ENCODE measurements at places on chromosomes 7 and 10.

DNA sequence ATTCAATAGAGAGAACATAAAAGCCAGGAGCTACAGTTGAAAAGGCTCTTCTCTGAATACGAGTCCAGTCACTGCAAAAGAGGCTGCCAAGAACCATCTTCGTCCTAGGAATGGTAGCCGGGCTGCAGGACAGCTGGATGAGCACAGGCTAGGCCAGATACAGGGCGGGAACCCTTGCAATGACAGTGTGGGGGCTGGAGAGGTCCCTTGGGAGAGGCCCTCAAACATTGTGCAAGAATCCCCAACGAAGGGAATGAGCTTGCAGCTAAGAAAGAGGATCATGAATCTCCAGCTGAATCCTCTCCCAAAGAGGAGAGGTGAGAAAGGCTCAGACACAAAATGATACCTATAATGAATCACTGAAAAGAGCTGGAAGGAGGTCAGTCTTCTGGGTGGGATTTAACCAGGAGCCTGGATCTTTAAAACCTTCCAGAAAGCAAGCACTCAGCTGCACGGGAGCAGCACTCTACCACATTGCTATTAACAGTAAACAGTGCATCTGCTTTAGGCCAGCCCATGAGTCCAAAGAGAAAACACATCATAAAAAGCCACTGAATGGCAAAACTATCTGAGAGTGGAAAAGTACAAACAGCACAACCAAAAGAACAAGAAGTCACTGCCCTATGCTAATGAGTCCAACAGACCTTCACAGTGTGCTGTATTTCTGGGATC is 287.9 kb downstream of the TNS3 start:
- peak; percentile 30 for DNase-seq

GRCh38 chr10:130542761-130543160 is 406.6 kb downstream of the GLRX3 start:
- no peak for DNase-seq

- DNase-seq = no peak
These were observed 24.3 kb downstream of the PTPN12 start for GRCh38 chr7:77561352-77561751.

DNA sequence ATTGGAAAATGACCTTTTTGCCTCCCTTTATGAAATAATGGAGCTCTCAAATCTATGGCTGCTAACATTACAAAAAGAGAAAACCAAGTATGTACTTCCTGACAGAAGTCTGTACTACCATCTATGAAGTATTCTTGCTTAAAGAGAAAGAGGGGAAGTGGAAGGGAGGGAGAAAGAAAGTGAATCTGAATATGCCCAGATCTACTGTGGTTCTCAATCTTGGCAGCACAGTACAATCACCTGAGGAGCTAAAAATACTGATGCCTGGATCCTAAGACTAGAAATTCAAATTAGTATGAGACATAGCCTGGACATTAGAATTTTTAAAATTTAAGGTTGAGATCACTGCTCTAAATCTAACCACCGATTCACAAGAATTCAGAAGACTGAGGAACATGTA is 85.2 kb downstream of the IGF2BP3 start:
- DNase-seq = no peak

DNA sequence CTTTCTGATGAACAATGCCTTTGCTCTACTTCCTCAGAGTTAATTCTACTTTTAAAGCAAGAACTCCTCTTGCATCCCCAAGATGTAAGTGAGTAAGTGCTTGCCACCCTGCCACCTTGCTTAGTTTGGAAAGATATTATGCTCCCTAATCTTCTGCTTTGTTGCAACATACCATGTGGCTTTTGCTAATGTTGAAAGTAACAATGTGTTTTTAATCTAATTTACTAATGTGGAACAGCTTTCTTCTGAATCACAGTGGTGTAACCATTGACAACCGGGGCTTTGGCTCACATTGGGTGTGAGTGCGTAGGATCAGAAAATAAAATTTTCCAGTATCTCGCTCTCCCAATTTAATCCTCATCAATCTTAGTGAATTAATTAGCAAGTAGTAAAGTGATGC is 254.1 kb upstream of the PTER start:
- DNase-seq = no peak

Measured in BJ (cell line).